ENCODE measurements at places on chromosomes 13 and 19.

GRCh38 chr19:2796659-2797266, 11.5 kb downstream of the THOP1 start:
- no peak for DNase-seq

GRCh38 chr13:26179344-26179743, 42.8 kb downstream of the RNF6 start:
- DNase-seq, result no peak

DNA sequence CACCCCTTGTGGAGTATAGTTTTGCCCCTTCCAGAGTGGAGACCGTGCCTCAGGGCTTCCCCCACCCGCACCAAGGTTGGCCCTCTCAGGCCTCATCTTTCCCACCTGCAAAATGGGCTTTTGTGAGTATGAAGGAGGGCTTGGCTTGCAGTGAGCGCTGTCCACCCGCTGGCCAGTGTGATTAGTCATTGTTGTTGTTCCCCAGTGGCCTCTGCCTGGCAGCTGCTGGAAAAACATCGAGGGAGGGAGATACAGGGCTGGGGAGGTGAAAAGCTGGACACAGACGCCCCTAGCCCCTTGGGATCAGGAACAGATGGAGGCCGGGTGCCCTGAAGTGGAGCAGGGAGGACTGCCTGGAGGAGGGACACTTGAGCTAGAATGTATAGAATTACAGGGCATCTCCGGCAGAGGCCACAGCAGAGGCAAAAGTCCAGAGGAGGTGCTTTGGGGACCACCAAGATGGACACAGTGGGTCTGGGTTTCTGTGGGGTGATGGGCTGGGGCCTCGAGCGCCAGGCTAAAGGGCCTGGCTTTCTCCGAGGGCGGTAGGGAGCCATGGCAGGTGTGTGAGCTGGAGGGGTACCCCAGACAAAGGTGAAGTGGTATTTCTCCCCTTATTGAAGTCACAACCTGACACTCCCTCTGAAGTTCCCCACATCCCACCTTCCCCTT, 3.9 kb upstream of the IL12RB1 start:
- no peak for DNase-seq

DNA sequence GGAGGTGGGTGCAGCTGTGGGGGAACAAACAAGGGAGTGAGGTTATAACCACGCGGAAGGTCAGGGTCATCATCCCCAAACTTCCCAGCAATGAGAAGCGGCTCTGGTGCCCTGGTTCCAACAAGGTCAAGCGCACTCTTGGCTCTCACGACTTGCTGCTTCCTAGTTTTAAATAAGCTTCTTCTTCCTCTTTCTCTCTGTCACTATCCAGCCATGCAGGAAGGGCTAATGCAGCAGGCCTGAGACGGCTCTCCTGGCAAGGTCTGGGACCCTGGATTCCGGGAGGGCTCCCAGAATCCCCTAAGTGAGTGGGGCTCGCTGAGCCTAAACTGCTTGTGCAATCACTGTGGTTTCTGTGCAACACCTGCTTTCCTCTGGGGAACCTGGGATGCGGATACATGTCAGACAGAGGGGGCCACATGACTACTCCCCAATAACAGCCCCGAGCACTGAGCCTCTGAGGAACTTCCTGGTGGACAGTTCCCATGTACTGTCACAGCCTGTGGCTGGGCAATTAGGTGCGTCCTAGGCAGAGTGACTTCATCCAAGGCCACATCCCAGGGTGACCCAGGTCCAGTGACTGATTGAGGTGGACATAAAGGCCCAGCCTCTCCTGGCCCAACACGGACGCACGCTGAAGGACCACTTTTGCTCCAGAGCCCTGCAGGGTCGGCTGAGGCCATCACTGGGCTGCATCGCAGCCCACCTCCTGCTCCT, 24.2 kb downstream of the VRK3 start:
- no peak for DNase-seq

DNA sequence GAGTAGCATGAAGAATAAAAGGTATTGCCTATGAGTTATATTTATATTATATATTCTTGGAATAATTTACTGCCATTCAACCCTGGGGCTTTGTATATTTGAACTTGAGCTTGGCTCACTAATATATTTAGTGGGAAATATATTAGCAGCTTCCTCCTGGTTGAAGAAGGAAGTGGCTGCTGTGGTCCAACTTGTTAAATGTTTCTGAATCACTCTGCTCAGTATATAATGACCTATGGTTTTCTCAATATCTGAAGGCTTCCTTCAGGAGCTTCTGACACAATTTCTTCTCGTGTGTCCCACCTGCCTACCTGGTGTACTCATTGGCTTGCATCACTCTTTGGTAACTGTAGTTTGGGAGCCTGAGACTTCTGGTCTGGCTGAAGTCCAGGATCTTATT, 646.4 kb downstream of the TBC1D4 start:
- no peak for DNase-seq

DNA sequence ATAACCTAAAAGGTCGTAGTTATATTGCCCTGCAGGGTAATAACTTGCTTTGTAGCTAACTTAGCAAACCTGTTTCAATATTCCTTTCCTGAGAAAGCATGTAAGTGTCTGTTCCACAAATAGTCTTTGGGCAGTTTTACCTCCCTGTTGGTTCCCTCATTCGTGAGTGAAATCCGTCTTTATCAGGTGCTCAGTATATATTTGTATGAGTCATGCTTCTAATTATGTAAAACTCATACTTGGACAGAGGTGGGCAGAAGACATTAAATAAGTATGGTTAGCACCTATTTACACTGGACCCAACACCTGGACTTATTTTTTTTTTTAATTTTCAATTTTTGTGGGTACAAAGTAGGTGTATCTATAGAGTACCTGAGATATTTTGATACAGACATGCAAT, 44.9 kb upstream of the MEDAG start:
- no peak for DNase-seq

DNA sequence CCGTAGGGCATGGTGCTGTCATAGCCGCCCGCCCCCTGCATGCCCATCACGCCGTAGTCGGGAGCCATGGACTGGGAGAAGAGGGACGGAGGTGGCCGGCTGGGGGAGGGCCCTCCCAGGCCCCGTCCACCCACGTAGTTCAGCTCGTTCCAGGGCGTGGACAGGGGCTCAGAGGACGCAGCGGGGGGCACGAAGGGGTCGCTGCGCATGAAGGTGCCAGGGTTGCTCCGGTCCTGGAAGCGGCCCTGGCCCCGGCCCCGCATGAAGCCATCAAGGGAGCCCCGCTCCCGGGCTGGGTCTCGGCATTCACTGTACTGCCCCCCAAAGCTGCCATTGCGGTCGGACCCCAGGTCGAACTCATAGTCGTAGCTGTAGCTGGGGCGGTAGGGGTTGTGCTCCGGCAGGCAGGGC, 6.7 kb downstream of the AKAP8 start:
- DNase-seq, result no peak

DNA sequence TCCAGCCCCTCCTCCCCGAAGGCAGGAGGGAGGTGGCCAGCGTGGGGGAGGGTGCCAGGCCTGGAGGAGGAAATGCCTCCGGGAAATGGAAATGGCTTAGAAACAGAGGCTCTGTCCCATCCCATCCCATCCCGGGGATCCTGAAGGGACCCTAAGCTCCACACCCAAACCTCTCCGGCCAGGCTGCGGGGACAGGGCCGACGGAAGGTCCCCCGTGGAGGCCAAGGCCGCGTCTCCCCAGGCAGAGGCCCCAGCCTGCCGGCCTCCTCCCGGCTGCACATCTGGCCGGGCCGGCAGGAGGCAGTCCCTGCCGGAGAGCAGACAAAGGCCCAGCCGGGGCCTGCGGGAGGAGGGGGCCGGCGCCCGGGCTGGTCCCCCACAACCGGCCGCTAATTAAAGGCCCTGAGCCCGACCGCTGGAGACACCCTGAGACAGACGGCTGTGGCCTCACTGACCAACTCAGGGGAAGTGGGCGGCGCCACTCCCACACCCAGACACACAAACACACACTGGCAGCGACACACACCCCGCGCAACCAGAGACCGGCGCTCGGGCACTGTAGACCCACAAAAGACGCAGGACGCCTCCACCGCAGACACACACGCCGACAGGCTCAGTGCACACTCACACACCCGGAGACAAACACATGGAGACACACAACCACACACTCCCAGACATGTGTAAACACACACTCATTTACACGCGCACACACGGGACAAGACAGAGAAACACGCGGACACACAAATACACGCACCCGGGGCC, 1.1 kb downstream of the ADAMTS10 start:
- peak; percentile 72 for DNase-seq

GRCh38 chr19:10805065-10805757, 30.8 kb downstream of the TMED1 start:
- no peak for DNase-seq

DNA sequence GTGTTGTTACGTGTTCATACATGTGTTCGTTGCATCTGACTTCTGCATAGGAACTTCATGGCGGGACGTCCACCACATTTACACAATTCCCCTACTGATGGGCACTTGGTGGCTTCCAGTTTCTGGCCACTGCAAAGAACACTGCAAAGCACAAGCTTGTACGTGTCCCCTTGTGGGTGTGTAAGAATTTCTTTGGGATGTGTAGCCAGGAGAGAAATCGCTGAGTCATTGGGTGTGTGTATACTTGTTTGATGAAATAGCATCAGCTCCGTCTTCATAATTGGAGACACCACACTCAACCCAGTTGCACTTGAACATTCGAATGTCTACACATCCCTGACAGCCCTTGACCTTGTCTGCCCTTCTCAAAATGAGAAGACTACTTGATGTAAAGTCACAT, 19.2 kb downstream of the KLK5 start:
- no peak for DNase-seq

GRCh38 chr13:67281466-67281865, 51.3 kb upstream of the PCDH9 start:
- DNase-seq, result no peak

- peak; percentile 82 for DNase-seq
These were observed 3.8 kb downstream of the ATP12A start for GRCh38 chr13:24683838-24684599.

DNA sequence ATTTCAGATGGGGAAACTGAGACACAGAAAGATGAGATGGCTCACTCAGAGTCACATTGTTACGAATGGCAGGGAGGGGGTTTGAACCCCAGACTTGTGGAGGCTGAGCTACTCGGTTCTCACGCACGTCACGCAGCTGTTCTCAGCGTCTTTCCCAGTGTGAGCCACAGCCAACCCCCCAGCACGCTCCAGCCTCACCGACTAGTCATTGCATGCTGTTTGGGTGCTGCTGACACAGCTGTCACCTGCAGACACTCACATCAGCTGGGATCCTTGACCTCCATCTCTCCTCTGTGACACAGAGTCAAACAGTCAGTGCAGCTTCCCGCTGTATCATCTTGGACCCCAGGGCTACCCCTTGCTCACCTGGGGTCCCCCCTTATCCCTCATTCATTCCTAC, 2.4 kb upstream of the NCAN start:
- no peak for DNase-seq

- no peak for DNase-seq
These were observed 59.7 kb downstream of the SHISA2 start for GRCh38 chr13:25992076-25992475.

DNA sequence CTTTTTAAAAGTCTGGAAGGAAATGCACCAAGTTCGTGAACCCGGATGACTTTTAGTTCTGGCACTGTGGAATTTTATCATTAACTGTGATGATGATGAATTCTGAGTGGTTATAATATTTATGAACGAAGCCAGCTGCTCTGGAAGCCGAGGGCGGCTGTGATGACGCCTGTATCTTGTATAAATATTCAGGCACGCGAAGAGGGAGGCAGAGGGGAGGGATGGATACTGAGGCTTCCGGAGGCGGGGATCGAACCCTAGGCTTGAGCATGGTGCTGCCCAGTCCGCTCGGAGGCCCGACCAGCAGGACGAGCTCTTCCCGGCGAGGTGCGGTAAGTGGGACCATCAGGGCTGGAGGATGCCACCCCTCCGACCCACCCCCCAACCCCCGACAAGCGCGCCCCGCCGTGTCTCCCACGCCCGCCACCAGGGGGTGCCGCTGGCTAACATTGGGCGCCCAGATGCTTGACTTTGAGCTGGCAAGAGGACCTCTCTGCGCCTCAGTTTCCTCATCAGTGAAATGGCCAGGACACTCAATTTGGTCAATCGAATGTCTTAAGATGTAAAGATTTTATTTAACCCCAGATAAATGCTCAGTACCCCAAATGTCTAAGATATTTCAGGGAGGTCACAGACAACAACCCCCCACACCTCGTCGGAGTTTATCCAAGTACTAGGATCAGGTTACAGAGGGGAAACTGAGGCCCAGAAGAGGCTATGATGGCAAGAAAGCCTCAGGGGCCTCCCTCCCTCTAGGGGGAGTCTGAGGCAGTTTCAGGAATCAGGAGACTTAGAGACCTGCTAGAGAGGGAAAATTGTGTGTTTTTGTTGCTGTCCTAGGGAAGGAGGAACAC, 4.5 kb upstream of the RAB3A start:
- DNase-seq, result peak; percentile 64

- DNase-seq, result peak; percentile 19
These were observed 32.6 kb downstream of the RUBCNL start for GRCh38 chr13:46354156-46355087.

DNA sequence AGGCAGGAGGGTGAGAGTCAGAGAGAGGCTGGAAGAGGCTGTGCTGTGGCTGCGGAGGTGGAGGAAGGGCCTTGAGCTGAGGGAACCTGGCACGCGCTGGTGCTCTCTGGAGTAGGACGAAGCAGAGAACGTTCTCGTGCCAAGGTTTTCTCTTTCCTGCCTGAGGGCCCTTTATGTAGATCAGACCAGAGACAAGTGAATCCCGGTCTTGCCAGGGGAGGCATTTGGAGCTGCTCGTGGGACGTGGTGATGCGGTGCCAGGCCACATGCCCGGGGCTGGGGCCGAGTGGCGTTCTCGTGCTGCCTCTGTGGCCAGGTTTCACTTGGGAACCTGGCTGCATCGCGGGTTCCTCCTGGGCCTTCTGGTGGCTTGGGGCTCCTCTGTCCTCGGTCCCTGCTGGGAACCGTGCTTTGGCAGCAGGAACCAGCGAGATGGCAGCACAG, 54.2 kb downstream of the KDM4B start:
- no peak for DNase-seq
